NCI-H2081 treated with DMSO at 0.1 percent for 48 hours (cell line): ENCODE measurements at places on chromosomes 2 and 18.

DNA sequence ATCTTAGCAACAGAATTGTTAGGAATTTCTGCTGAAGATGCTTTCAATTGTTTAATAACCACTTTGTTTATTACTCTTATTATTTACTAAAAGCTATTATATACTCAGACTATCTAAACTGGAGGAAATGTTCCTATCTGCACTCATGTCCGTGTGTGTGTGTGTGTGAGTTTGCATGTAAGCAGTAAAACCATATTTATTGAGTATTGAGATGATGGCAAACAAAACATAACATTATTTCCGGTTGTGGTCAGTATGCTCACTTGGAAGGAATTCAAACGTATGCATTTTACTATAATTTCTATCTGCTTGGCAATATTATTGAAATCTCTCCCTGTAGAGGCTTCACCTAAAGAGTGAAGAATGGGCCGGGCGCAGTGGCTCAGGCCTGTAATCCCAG is 43.0 kb upstream of the ZNF804A start:
- DNase-seq: no peak

DNA sequence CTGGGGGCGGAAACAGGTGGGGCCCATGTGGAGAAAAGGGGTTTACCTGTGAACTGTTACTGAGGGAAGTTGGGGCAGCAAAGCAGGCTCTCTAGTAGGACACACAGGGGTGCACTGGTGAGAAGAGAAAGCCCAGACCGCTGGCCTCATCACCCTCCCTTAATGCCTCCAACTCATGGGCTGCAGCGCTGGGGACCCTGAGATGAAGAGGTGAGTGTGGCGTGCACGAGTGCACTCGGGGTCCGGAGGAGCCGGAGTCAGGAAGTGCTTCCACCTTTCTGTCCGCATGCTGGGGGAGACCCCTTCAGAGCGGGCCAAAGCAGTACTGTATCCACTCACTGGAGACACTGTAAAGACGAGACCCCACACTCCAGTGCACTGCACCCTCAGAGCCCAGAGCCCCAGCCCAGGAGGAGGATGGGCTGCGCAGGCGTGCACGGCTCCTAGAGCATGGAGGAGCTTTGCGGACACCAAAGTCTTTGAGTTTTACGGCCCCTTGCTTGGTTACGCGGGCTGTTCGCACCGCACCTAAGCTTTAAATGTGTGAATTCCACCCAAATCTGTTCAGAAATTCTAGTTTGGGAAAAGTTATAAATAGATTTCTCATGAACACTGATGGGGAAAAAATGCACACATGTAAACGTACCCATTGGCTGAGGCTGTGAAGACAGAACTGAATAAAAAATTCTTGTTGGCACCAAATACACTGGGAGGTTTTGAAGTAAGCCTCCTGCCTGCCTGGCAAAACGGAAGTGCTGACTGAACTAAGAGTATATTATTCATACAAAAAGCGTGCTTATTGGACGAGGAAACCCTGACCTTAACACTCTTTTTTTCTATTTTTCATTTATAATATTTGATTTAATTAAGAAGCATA is 45.4 kb upstream of the PPP4R1 start:
- DNase-seq: no peak

- no peak for DNase-seq
Measured at GRCh38 chr2:25632396-25632795, 41.0 kb downstream of the DTNB start.

- no peak for DNase-seq
Measured at GRCh38 chr2:54760310-54760709, 36.8 kb downstream of the EML6 start.
